Stimulated activated CD8-positive, alpha-beta memory T cell treated with anti-CD3 and anti-CD28 coated beads, Interleukin-7, amount 100 ng/mL, for 4 hours (primary cell): ENCODE measurements at places on chromosomes 4 and X.

DNA sequence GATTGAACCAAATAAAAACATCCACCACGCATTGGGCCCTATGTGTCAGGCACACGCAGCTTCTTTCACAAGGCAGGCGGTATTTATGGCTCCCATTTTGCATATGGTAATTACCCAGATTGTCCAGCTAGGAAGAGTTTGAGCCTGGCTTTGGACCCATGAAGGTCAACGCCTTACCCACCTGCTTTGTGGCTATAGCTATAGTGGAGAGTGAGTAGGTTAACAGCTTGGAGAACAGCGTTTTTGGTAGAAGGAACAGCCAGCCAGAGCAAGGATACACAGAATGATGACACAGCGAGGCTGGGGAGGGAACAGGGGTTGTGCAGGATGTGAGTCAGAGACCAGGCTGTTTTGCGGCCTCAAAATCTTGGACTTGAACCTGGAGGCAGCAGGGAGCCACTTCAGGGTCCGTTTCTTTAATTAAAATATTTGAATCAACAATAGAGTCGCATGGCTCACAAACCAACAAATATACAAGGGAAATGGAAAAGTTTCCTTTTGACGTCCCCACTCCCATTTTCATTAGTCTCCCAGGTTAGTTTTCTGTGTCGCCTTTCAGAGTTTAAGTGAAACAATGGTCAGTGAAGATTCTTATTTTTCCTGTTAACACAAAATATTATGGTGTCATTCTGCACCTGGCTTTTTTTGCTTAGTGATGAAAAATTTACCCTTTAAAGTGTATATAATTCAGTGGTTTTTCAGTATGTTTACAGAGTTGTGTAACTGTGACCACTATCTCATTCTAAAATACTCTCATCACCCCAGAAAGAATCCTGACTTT is 118.2 kb upstream of the STX18 start:
- DNase-seq: no peak

- no peak for DNase-seq
Observed at GRCh38 chr4:98148856-98149255, 5.6 kb upstream of the STPG2 start.

GRCh38 chr4:186216465-186217024 is 10.8 kb upstream of the KLKB1 start:
- no peak for DNase-seq

DNA sequence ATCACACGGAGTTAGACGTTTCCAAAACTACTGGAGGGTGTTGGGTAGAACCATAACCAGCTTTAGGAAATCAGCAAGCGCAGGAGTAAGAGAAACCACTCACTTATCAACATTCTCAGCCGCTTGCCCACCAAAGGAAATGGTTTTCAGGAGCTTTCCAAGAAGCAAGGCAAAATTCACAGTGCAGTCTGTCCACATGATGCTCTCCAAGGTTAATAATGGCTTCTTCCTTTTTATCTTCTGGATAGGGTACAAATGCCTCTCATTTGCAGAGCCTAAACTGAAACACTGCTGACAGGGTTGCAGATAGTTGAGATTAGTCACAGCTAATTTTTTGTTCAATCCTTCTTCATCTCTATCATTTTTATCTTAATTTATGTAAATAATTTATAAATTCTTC is 705.4 kb downstream of the RAB28 start:
- DNase-seq: no peak

- DNase-seq: no peak
Observed at GRCh38 chr4:136713140-136713539, 819.2 kb downstream of the PCDH18 start.

GRCh38 chr4:83996254-83996653 is 460.3 kb downstream of the GPAT3 start:
- DNase-seq: no peak

GRCh38 chr4:168685136-168685809 is 188.4 kb downstream of the PALLD start:
- DNase-seq: no peak

DNA sequence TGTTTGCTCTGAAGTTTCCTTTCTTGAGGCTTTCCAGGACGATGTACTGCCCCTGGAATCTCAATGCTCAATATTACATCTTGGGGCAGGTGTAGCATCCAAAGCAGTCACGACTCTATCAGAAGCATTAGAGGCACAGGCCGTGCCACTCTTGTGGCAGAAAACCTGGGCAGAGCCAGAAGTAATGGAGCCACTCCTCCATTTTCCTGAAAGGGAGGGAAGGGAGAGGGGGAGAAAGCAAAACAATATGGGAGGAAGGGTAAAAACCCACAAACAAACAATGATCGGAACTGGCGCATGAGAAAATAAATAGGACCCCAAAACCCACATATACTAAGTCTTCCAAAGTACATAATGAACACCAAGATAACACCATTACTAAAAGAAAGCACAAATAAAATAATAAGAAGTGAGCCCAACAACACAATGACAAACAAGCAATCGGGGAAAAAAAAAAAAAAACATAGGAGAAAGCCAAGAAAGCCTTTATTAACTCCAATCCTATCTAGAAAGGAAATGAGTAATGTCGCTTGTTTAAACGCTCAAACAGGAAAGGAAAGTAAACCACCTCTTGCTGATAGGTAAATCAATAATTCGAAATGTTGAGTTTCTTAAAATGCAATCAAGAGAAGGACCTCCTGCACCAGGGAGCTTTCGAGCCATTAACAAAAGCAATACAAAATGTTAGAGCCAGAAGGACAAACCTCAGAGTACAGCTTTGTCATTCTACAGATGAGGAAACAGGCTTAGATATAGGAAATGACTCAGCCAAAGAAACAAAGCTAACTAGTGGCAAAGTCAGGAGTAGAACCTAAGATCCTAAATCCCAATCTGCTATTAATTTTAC is 117.4 kb downstream of the ATRX start:
- DNase-seq: no peak

DNA sequence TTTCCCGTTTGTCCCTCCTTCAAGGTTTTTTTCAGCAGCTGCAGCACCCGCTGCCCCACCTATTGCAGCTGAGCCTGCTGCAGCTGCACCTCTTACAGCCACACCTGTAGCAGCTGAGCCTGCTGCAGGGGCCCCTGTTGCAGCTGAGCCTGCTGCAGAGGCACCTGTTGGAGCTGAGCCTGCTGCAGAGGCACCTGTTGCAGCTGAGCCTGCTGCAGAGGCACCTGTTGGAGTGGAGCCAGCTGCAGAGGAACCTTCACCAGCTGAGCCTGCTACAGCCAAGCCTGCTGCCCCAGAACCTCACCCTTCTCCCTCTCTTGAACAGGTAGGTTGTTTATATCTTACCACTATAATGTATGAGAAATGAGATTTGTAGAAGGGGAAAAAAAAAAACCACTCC is 4.5 kb downstream of the PRR27 start:
- DNase-seq: no peak

DNA sequence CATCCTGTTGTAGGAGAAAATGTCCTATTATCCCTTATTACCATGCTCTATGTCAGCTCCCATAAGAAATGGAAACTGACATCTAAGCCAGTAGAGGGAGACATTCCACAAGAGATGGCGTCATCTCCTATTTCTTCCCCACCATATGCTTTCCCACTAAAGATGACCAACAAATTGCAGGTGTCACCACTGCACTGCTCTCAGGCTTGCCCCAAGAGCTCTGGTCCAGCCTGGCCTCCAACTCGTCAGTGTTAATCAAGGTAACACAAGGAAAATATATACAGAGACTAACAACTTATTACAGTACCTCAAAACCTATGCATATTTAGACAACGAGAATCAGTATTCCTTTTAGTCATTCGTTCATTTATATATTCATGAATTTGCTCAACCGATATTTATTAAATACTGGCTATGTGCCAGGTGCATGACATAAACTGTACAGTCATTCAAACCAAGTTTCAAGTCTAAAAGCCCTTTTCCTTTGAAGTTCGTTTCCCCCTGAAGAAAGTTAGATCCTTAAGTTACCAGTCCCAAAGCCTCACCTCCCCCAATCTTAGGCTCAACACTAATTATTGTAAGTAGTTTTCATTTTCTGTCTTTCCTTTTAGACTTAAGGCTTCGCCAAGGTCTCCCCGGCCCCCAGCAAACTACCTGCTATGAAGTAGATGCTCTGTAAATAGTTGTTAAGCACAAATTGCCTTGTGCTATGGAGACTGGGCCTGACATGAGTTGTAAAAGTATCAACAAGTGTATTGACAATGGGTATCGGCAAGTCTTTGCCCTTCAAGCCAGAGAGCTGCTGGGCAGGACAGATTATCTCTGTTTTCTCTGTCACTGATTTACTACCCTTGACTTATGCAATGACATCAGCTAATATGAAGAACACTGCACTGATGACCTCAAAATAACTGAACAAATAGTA is 3.1 kb upstream of the FGB start:
- no peak for DNase-seq

DNA sequence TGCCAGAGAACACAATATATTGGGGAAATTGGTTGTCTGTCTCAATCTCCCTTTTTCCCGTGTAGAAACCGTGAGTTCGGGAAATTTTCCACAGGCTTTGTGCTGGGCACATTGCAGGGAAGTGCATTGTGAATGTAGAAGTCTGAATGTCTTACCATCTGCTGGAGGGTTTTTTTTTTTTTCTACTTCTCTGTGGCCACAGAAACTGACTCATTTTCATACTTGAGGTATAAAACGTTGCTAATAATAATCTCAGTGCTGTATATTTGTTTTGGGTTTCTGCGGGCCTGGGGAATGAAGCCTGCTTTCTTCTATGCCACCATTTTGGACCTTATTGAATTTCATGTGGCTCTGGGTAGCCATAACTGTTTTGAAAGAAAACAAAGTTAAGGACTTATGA is 1001.2 kb downstream of the STIM2 start:
- no peak for DNase-seq

DNA sequence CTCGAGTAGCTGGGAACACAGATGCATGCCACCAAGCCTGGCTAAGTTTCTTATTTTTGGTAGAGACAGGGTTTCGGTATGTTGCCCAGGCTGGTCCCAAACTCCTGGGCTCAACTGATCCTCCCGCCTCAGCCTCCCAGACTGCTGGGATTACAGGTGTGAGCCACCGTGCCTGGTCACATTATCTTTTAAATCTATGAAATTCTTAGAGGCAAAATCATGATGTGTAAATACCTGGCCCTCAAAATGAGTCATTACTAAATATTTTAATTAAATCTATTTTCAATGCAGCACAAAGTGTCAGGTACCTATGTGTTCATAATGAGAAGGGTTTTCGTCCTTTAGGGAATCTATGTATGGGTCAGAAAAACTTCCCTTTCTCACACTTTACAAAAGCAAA is 222.5 kb upstream of the GPC4 start:
- no peak for DNase-seq

- no peak for DNase-seq
Observed at GRCh38 chrX:139936259-139936658, 3.4 kb upstream of the ATP11C start.

DNA sequence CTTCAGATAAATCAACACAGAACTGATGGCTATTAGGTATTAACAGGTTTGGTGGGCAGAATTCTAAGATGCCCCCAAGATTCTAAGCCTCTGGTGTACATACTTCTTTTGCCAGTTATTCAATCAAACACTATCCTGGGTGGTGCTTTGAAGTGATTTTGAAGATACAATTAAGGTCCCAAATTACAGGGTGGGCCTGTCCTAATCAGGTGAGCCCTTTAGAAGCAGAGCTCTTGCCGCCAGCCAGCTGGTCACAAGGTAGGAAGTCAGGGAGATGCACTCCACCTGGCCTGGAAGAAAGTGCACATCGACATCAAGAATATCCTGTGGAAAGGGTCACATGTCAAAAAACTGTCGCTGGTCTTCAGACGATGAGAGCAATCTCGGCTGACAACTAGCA is 29.5 kb downstream of the ASB9 start:
- DNase-seq: no peak

- DNase-seq: no peak
Observed at GRCh38 chr4:139689093-139689722, 23.6 kb downstream of the MGST2 start.

DNA sequence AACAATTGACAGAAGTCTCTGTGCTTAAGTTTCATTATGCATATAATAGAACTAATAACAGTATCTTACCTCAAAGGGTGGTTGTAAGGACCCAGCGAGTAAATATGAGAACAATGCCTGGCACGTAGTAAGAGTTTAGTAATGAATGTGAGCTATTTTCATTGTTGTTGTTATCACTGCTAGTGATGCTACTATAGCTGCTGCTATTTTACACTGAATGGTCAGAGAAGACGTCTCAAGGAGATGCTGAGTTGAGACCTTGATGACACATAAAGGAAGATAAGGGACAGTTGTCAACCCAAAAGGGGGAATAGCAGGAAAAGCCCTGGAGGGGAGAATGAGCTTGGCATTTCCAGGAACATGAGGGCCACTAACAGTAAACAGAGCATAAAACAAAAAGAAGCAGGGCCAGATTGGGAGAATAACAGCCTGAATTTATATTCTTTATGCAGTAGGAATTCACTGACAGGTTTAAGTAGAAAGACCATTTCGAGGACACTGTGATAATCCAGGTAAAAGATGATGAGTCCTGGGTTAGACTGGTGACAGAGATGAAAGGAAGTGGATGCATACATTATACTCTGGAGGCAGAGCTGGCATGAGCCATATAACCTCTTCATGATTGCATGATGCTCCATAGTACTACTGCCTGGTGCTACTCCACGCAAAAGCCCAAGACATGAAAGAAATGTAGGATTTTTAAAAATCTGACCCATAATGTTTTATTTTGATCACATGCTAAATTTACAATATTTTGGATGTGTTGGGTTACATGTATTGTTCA is 23.1 kb downstream of the ATP8A1 start:
- no peak for DNase-seq

GRCh38 chrX:12891171-12891570 is 15.2 kb upstream of the TLR8 start:
- no peak for DNase-seq

DNA sequence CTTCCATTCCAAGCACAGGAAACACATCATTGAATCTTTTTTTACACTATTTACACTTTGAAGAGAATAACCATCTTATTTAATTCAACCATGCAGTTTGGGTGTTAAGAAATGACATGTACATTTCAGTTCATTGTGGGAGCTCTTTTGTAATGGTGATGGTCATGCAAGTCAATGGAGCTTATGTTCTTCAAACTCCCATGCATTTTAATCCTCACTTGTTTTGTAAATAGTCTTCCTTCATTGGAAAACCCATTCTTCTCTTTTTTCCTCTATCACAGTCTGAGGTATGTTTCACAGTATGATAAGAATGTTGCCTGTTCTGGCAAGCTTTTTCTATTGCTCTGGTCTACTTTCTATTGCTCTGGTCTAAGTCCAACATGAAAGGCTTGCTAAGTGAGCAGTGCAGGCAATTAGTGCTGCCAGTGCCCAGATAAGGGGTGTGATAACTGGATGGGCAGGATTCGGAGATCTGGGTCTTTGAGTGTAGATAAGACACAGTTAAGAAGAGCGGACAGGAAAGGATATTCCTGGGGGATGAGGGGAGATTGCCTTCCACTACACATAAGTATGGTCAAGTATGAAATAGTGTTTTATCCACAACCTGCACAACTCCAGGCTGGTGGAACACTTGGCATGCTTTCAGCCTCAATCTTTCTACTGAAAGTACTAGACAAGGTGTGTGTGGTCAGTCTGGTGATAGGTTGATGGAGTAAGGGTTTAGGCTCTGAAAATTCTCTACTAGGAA is 17.1 kb downstream of the AFP start:
- DNase-seq: no peak

- no peak for DNase-seq
Observed at GRCh38 chrX:125492439-125492838, 172.8 kb downstream of the TEX13C start.

- DNase-seq: no peak
Observed at GRCh38 chr4:183170894-183171293, 71.8 kb downstream of the WWC2 start.
